Right ventricle myocardium superior (tissue), 1 donor: ENCODE measurements at places on chromosomes 12 and 14. TPM values are rescaled to one million over a fixed set of nuclear protein-coding genes. Genes with fewer than 3 reads are reported as not detected.

DNA sequence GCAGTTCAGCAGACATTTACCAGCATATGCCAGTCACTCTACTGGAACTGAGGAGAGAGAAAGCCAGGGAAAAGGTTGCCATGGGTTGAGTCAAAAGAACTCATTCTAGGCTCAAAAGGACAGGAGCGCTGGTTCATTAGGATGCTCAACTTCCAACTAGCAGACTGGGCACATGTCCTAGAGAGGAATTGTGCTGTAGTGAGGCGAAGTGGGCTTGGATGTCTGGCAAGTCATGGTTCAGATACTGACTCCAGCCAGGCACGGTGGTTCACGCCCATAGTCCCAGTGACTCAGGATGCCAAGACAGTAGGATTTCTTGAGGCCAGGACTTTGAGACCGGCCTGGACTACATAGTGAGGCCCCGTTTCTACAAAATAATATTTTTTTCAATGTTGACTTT is 281.5 kb downstream of the CACNA1C start:
- no peak for DNase-seq

DNA sequence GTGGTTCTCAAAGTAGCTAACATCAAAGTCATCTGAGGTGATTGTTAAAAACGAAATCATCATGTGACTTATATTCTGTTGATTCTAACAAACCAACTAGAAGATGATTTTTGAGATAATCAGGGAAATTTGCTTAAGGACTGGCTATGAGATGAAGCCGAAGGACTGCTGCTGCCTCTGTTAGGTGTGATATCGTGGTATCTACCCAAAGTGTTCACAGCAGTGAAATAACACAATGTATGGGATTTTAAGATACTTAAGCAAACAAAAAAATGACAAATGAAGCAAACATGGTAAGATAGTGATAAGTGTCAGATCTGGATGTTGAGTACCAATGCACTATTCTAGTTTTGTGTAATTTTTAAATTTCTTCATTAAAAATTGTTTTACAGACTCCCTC is 59.1 kb downstream of the GXYLT1 start:
- DNase-seq = no peak

- DNase-seq = no peak
These were observed 3.4 kb downstream of the KCNA5 start for GRCh38 chr12:5047094-5047493.

DNA sequence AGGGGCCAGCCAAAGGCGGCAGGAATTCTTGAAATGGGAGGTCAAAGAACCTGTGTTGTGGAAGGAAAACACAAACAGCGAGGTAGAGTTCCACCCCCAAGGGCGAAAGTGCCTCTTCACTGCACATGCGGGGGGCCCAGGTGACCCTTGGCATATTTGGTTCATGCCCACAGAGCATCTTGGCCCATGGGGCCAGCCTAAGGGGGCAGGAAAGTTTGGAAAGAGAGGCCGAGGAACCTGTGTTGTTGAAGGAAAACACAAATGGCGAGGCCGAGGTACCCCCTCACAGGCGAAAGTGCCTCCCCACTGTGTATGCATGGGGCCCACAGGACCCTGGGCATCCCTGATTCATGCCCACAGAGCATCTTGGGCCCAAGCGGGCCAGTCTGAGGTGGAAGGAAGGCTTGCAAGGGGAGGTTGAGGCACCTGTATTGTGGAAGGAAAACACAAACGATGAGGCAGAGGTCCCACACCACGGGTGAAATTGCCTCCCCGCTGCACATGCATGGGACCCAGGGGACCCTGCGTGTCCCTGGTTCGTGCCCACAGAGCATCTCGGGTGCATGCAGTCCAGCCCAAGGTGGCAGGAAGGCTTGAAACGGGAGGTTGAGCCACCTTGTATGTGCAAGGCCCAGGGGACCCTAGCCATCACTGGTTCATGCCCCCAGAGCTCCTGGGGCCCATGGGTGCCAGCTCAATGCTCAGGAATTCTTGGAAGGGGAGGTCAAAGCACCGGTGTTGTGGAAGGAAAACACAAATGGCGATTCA is 384.1 kb downstream of the ALG10 start:
- DNase-seq = peak; percentile 21

DNA sequence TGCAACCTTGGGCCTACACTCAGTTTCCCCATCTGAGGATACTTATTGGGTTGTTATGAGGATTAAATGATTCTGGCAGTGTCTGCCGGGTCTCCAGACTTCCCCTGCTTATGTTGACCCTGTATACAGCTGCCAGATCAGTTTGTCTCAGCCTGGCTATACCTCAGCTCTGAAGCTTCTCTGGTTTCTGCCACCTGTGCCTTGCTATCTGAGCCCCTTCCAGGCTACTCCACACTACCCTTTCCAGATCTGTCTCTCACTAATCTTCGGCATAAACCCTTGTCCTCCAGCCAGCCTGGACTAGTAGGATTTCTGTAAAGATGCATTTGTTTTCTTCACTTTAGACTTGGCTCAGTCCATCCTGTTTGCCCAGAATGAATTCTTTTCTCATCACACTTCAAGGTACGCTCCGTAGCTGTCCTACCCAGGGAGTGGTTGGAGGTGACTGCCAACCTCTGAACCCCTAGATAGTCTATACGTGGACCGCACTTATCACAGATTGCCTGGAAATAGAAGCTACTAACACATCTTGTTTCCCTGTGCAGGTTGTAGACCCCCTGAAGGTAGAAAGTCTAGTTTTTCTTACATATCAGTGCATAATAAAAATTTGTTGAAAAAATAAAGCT is 422.4 kb downstream of the RAD51B start:
- no peak for DNase-seq

DNA sequence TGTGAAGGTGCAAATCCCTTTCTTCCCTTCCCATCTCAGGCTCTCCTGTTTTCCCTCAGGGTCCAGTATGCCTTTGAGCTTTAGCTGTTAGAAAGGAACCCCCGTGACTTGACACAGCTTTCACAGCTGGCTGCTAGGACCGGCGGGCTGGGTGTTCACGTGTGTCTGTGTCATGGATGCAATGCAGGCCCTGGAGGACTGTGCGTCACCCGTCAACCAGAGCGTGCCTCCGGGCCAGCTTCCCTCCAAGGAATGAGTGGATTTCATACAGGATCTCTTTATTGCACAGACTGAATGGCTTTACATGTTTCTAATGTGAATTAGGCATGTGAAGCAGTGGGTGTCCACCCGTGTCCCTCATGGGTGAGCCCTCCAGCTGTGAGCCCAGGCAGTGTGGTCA is 77.4 kb downstream of the AACS start:
- no peak for DNase-seq

Gene CLEC4D
- not detected for total RNA-seq

Gene KRT6A
- total RNA-seq = not detected

Gene PTPRB
- total RNA-seq = 34.6 TPM

Gene EPS8
- total RNA-seq = 17.5 TPM

Gene KIF26A
- total RNA-seq = 6.3 TPM
